A549 (cell line): ENCODE measurements at places on chromosomes 13 and 19.

DNA sequence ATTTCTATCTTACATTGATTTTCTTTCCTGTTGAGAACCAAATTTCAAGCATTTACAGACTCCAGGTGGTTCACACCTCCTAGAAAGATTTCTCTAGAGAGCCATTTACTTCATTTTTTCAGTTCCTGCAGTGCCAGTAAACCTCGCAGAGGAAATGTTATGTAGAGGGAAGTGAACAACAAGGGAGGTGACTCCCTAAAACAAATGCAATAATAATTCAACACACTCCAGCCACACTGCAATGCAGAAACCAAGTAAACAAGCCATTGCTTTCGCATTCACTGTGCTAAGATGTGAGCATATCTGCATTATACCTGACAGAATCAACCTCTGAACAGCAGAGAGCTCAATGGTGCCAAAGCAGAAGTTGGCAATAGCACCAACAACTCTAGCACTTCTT, 215.1 kb downstream of the RBM26 start:
- DNase-seq = no peak

DNA sequence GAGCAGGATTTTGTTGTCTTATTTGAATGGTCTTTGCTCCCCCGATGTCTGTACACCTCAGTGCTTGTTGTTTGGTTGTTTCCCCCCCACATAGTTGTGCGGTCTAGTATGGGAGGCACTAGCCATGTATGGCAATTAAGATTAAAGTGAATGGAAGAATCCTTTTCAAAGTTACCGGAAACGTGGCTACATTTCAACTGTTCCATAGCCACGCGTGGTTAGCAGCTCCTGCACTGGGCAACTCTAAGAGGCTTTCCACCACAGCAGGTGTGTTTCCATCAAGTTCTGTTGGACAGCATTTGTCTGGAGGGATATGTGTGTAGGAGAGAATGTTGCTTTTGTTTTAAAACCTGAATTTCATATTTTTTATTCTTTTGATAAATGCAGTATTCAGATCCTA, 247.3 kb downstream of the GGACT start:
- no peak for DNase-seq

DNA sequence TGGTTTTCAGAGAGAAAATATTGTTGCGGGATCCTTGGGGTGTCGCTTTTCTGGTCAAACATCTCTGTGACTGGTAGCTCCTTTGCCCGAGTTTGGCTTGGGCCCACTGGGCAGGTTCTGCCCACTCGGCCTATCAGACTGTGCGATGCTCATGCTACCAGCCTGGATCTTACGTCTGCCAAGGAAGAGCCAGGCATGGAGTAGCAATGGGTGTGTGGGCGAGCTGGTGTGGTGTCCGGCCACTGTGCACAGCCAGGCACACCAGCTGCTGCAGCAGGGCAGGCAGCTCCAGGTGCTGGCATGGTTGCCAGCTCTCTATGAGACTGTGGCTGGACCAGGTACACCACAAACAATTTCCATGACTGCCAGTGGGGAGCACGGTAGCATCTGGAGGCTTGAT, 1351.8 kb upstream of the PCDH20 start:
- DNase-seq = no peak

DNA sequence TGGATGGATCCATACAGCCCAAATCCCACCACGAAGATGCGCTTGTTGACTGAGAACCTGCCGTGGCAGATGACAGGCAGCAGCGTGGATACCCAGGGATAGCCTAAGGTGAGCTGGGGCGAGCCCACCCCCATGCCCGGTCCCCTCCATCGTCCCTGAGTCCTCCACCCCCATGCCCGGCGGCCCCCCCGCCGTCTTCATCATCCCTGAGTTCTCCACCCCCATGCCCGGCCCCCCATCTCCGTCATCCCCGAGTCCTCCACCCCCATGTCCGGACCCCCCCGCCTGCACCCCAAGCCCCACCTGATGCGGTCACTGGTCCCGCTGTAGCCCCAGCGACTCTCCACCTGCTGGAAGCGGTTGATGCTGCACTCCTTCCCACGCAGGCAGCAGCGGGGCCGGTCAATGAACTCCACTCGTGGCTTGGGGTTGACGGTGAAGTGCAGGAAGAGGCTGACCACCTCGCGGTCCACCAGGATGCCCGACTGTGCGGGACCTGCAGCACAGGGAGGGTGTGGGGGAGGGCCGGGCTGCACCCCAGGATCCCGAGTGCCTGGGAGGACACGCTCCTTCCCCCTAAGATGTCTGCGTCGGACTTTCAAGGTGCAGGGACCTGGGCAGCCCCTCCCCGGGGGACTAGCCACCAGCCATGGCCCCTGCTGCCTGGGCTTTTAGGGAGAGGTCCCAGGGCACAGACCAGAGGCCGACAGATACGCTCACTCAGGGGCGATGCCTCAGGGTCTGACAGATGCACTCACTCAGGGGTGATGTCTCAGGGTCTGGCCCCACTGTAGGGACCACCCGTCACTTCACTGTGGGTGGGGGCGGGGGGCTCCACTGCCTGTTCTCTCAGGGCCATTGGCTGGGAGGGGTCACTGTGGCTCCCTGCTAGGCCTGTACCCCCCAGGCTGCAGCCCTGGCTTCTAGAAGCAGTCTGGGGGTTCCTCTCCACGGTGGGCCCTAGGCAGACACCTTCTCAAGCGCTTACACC, 28.0 kb downstream of the BTBD2 start:
- no peak for DNase-seq

DNA sequence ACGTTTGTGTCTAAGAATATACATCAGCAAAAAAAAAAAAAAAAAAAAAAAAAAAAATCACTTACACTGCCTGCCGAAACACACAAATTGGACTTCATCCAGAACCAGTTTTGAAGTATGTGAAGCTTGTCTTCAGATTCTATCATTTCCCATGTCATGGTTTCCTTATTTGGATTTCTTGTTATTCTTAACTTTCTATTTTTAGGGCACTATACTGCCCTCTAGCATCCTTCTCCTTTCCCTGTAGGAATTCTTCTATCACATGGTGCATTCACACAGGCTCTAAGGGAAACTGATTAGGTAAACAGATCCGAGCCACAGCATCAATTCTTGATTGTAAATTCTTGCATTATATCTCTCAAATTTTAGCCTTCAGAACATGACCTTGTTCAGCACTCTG, 1507.5 kb downstream of the OLFM4 start:
- DNase-seq = peak; percentile 0
